Ascending aorta (tissue), 2 donors: ENCODE measurements at places on chromosomes 16 and 17. TPM values are rescaled to one million over a fixed set of nuclear protein-coding genes. Genes with fewer than 3 reads are reported as not detected.

GRCh38 chr17:48641541-48642058, 15.4 kb upstream of the HOXB9 start:
- peaks cover 23% of the 10 kb centered on the region for H3K27me3 ChIP-seq
- no peak overlapping the region for H3K4me3 ChIP-seq
- no peak overlapping the region for H3K27ac ChIP-seq
- no peak for DNase-seq
- H3K36me3 ChIP-seq = no peaks in the 10 kb centered on the region
- peaks cover under 1% of the 10 kb centered on the region for H3K4me1 ChIP-seq

GRCh38 chr16:72836985-72837384, 210.9 kb downstream of the ZFHX3 start:
- H3K4me1 ChIP-seq = peaks cover 24% of the 10 kb centered on the region
- H3K4me3 ChIP-seq = no peak overlapping the region
- H3K27ac ChIP-seq = no peak overlapping the region

- H3K4me3 ChIP-seq = no peak overlapping the region
- peaks cover 3% of the 10 kb centered on the region for H3K4me1 ChIP-seq
- H3K27ac ChIP-seq = no peak overlapping the region
- DNase-seq = no peak
- H3K27me3 ChIP-seq = peaks cover 5% of the 10 kb centered on the region
Observed at GRCh38 chr16:83964684-83965443, 3.2 kb upstream of the NECAB2 start.

The SRCIN1 gene
- not detected for total RNA-seq

The MYO15A gene
- 2.0 TPM for total RNA-seq

The TLCD3B gene
- not detected for total RNA-seq

The CLDN6 gene
- not detected for total RNA-seq
